Activated naive CD4-positive, alpha-beta T cell (primary cell): ENCODE measurements at places on chromosomes 16 and 17.

DNA sequence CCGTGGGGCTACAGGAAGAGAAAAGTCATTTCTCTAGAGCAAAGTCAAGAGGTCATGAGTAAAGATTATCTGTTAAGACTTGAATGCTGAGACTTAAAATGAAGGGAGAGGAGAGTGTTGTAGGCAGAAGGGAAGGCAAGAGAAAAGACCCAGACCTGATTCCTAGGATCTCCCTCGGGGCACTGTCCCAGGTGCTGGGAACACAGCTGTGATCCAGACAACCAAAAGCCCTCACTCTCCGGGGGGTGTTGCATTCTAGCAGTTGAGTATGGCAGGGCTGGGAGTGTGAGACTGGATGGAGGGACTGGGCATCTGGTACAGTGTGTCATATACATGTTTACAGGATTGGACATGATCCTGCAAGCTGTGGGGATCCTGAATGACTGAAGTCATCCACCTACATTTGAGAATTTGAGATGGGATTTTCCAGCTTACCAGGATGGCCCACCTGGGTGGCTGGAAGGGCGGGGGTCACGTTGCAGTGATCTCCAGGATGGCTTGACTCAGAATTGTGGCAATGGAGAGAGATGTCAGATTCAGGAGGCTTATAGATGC lies 29.1 kb downstream of the ARSG start:
- no peak for DNase-seq

DNA sequence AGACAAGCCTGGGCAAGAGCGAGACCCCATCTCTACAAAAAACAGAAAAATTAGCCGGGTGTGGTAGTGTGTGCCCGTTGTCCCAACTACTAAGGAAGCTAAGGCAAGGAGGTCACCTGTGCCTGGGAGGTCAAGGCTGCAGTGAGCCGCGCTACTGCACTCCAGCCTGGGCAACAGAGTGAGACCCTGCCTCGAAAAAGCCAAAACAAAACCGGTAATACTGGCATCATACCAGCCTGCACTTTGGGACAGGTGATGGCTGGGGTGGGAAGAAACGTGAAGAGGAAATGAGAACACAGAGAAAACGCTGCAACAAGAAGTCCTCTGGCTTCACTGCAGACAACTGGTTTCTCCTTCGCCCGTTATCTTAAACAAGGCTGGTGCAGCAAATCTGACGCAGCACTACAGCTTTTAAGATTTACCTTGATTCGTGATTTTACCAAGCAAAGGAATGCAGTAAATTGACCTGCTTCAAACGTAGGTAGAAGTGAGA lies 725 bp upstream of the CASC3 start:
- DNase-seq, result no peak

GRCh38 chr17:4771519-4772234 lies at the start of gene TM4SF5:
Gene TM4SF5, plus strand, starts transcription at chr17:4771886. Its CDS starts 37 bp downstream, at chr17:4771923.
- DNase-seq, result no peak

- peak; percentile 63 for DNase-seq
Measured at GRCh38 chr17:32142038-32142856, at the start of gene RHOT1. Gene RHOT1, plus strand, starts transcription at chr17:32142502. Its CDS starts 191 bp downstream, at chr17:32142693.

- no peak for DNase-seq
Measured at GRCh38 chr17:34581446-34582184, 2.2 kb downstream of the TMEM132E start.

- no peak for DNase-seq
Measured at GRCh38 chr16:73337373-73338296, 289.7 kb upstream of the ZFHX3 start.

GRCh38 chr17:1498233-1498632 lies 5.7 kb upstream of the MYO1C start:
- DNase-seq, result no peak

DNA sequence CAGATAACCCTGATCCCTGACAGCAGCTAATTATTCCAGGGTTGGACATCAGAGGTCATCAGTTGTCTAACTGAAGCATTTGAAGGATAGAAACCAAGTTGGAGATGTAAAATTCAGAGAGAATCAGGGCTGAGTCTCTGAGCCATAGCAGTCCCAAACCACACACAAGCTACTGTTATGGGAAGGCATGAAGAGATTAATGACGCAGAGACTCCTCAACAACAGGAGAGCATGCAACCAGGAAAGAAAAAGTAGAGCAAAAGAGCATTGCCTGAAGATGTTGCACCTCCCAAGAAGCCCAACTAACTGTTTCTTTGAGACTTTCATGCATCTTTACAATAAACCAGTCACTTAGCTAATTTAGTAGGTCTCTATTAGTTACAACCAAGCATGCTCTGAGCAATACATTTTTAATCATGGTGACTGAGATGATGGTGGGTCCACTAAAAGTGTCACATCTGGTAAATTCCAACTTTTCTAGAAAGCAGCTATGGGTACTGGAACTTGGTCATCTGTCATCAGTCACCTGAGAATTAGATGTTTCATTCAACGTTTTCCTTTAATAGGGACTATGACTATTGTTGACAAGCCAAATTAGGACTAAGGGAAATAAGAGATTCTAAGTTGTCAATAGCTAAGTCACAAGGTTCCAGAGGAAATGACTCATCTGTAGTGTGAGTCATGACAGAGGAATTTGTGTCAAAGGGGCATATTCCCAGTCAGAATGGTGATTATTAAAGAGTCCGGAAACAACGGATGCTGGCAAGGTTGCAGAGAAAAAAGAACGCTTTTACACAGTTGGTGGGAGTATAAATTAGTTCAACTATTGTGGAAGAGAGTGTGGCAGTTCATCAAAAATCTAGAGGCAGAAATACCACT lies 239.8 kb downstream of the CHD9NB start:
- DNase-seq, result no peak

DNA sequence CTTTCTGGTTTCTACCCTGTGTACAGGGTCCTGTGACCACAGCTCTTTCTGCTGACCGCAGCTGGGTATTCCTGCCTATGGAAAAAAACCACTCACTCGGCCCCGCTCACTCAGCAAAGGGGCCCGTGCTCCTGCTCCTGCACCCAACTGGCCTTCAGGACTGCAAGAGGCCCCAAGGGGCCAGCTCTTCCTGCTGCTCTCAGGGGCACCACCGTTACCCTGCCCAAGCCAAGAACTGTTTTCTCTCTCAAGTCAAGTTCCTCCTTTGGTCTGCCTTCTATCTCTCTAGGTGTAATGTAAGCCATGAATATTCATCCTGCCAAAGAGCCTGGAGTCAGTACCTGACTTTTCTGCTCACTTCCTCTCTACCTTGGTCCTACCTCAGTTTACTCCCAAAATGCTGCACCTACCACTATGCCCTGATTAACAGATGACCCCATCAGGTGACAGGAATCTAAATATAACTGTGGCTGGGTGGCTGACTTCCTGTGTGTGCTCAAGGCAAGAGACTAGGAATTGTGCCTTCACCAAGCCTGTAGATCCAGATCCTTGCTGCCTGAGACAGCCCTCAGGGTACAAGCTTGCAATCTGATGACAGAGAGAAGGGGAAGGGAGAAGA lies 20.4 kb upstream of the SCIMP start:
- no peak for DNase-seq

GRCh38 chr17:37025238-37025637 lies 76.5 kb downstream of the AATF start:
- no peak for DNase-seq

DNA sequence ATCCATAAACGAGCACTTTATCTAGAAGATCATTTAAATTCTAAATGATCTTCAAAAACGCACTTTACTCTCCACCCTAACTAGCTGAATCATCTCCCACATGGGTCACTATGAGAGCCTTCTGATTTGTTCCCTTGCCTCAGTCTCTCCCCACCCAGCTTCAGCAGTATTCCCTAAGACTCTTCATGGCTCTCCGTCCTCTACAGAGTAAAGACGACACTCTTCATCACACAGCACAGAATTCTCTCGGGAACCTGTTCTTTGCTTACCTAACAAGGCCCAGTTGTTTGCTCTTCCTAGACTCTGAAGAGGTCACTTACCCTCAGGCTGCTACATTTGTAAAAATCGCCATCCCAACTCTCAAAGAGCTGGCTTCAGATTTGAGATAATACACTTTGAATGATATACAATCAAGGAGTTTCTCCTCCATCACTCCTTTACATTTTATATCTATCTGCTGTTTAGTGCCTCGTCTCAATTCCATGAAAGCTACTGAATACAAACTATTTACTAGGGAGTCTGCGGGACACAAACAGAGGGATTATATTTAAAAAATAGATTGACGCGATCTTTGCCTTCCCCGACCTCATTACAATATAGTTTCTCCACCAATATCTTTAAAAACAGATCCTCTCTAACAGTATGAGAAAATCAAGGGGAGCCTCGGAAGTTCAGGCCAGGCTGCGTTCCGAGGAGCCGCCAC lies 511 bp upstream of the LIG3 start:
- no peak for DNase-seq

GRCh38 chr16:24855678-24856077 lies 9.9 kb downstream of the SLC5A11 start:
- DNase-seq, result no peak

GRCh38 chr17:65058146-65058545 lies 1.6 kb upstream of the GNA13 start:
- no peak for DNase-seq

- DNase-seq, result no peak
Measured at GRCh38 chr16:27108826-27109665, 42.3 kb downstream of the C16orf82 start.

GRCh38 chr16:74601126-74601871 lies 5.6 kb downstream of the GLG1 start:
- DNase-seq, result no peak

DNA sequence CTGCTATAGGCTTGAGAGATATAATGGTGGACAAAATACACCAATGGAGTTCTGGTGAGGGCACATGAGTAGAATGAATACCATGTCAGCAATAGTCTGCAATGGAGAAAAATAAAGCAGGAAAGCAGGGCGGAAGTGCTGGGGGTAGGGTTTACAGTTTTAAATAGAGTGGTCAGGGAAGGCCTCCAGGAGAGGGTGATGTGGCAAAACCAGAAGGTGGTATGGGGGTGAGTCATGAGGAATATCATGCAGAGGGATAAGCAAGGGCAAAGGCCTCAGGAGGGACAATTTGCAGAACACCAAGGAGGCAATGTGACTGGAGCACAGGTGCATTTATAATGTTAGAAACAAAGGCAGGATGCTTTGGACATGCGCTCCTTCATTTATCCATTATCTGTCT lies 102.0 kb downstream of the ITFG1 start:
- DNase-seq, result no peak

DNA sequence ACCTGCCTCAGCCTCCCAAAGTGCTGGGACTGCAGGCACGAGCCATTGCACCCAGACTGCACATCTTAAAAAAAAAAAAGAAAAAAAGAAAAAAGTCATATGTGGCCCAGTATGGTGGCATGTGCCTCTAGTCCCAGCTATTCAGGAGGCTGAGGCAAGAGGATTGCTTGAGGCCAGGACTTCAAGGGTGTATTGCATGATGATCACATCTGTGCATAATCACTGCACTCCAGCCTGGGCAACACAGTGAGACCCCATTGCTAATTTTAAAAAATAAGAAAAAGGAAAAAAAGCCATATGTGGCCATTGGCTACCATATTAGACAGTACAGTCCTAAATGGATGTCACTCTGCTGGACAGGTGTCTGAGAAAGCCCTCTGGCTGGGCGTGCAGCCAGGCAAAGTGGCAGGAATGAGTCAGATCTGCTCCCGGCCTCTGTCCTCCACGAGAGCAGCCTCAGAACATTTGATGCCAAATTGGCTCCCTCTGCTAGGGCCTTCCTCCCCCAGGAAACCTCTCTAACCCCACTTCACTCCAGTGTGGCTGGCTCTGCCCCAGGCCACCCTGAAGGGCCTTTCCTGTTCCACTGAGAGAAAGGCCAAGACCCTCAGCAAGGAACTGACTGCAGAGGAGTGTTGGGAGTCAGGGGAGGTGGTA lies 14.7 kb downstream of the CA7 start:
- DNase-seq, result no peak

GRCh38 chr17:4708436-4708835 lies 2.0 kb upstream of the ARRB2 start:
- no peak for DNase-seq

- no peak for DNase-seq
Measured at GRCh38 chr17:56913000-56913311, 893 bp downstream of the TRIM25 start.

GRCh38 chr17:82882715-82883418 lies 43.0 kb upstream of the ZNF750 start:
- DNase-seq, result peak; percentile 70

GRCh38 chr17:16491131-16491702 lies 776 bp downstream of the LRRC75A start:
- peak; percentile 12 for DNase-seq

- DNase-seq, result no peak
Measured at GRCh38 chr17:61631800-61632199, 40.8 kb upstream of the NACA2 start.

GRCh38 chr17:4940555-4941318 lies 669 bp downstream of the RNF167 start:
- DNase-seq, result no peak

GRCh38 chr16:22710326-22710725 lies 103.6 kb upstream of the HS3ST2 start:
- DNase-seq, result no peak

- peak; percentile 64 for DNase-seq
Measured at GRCh38 chr16:56193951-56194726, 2.9 kb downstream of the GNAO1 start.
